Activated naive CD8-positive, alpha-beta T cell treated with anti-CD3 and anti-CD28 coated beads, Interleukin-2, amount 10 ng/mL, durations not matched to agents 7 days and 5 days (primary cell): ENCODE measurements at places on chromosomes 1 and 21. TPM values are rescaled to one million over a fixed set of nuclear protein-coding genes. Genes with fewer than 3 reads are reported as not detected.
A peak's percentile ranks its signal among the peaks of the same experiment; 100 is the strongest.

GRCh38 chr1:182405578-182405977 is 5.1 kb upstream of the TEDDM1 start:
- no peak overlapping the region for H3K27ac ChIP-seq
- H3K4me1 ChIP-seq: no peaks in the 10 kb centered on the region
- H3K4me3 ChIP-seq: no peak overlapping the region
- no peaks in the 10 kb centered on the region for H3K36me3 ChIP-seq
- peaks cover 21% of the 10 kb centered on the region for H3K27me3 ChIP-seq

The AMIGO1 gene
- 8.2 TPM for total RNA-seq

GRCh38 chr1:168348146-168348709 is 67.6 kb downstream of the TBX19 start:
- DNase-seq: no peak
- H3K4me3 ChIP-seq: peak overlapping the region; percentile 81
- H3K4me1 ChIP-seq: peaks cover 21% of the 10 kb centered on the region
- H3K27ac ChIP-seq: peak overlapping the region; percentile 86
- H3K36me3 ChIP-seq: peaks cover 6% of the 10 kb centered on the region
- no peaks in the 10 kb centered on the region for H3K27me3 ChIP-seq

DNA sequence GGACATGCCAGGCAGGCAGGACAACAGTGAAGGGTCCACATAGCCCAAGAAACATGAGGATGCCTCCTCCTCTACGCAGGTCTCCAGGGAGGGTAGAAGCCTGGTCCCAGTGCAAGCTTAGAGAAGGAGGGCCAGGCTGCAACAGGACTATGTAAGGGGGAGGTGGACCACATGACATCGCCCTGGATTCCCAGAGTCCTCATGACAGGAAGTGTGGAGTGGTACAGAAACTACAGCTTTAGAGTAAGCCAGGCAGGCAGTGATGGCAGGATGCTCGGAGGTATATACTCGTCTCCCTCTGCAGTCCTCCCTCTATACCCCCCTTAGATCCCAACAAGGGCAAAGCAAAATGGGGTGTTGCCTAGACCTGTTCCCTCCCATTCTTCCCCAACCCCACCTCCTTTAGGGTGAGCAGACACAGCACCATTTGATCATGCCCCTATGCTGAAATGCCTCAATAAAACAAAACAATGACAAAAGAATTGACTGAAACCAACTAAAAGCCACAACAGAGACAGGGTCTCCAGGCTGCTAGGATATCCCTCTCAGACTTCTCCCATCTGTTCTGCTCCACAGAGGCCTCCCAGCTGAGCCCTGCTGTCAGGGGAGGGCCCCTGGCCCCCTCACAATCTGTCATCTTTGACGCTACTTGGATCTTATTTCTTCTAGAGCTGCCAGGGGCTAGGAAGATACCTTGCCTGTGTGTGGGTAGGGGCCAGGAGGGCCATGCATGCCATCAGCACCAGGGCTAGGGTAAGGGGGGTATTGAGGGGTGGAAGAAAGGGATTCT is 13.1 kb downstream of the FAM78B start:
- no peaks in the 10 kb centered on the region for H3K27me3 ChIP-seq
- H3K4me3 ChIP-seq: no peak overlapping the region
- no peak overlapping the region for H3K27ac ChIP-seq
- H3K36me3 ChIP-seq: no peaks in the 10 kb centered on the region
- DNase-seq: no peak
- no peaks in the 10 kb centered on the region for H3K4me1 ChIP-seq

DNA sequence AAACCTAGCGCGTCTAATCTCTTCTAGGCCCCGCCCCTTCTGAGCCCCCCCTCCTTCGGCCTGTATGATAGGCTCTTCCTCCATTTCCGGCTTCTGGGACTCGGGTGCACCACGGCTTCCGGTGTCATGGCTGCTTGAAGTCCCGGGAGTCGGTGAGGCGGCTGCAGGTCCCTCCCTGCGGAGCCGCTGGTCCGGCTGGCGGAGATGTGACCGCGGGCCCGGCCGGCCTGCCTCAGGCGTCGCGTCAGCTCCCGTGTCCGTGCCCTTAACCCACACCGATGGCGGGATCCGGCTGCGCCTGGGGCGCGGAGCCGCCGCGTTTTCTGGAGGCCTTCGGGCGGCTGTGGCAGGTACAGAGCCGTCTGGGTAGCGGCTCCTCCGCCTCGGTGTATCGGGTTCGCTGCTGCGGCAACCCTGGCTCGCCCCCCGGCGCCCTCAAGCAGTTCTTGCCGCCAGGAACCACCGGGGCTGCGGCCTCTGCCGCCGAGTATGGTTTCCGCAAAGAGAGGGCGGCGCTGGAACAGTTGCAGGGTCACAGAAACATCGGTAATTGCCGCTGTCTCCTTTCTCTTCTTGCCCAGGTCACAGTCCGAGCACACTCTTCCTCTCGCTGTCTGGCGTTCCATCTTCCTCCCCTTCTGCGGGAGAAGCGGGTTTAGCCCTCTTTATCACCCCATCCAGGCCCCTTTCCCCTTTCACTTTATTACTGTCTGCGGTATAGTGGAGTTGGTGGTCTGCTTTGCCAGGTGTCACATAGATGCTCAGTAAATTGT is at the start of gene UHMK1:
Gene UHMK1 (plus strand): TSS at position 96 of the 773 bp plus-strand sequence. CDS start 183 bp downstream, at position 279.
- peaks cover 1% of the 10 kb centered on the region for H3K27me3 ChIP-seq
- peaks cover 10% of the 10 kb centered on the region for H3K36me3 ChIP-seq
- peak within 1 kb of the TSS; percentile 92 for H3K27ac ChIP-seq

The KCNJ15 gene
- not detected for total RNA-seq

DNA sequence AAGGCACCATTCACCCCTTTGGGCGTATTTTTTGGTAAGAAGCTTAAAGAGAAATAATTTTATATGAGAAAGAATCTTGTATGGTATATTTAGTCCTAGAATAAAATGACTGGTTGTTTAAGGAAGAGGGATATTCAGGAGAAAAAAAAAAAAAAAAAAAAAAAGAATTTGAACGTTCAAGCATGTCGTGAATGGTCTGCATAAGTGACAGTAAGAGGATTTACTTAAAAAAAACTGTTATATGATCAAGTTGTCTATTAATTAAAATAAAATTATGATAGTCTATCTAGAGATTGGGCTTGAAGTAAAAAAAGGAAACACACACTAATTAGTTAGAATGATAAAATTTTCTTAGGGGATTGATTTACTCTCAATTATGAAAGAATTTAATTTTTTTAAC is 11.7 kb upstream of the OR14I1 start:
- H3K27ac ChIP-seq: no peak overlapping the region
- no peak for DNase-seq
- H3K4me3 ChIP-seq: no peak overlapping the region
- H3K4me1 ChIP-seq: no peaks in the 10 kb centered on the region

DNA sequence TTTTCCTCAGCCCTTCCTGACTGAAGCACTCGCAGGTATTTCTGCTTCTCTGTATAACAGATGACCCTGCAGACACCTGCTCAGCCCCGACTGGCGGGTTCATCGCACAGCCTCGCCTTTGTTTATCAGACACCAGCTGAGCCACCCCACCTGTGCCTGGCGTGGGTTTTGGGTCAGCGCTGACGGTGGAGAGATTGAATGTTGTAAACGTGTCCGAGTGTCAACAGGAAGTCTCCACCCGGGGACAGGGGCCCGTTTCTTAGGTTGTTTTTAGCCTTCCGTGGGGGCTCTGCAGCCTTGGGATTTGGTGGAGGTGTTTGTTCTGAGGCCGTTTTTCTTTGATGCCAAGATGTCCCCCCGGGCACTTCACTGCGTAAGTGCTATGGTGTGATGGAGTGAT is 60.1 kb downstream of the COL18A1 start:
- no peaks in the 10 kb centered on the region for H3K36me3 ChIP-seq
- no peak overlapping the region for H3K27ac ChIP-seq
- DNase-seq: no peak
- peaks cover 14% of the 10 kb centered on the region for H3K27me3 ChIP-seq
- peaks cover 1% of the 10 kb centered on the region for H3K4me1 ChIP-seq
- no peak overlapping the region for H3K4me3 ChIP-seq

DNA sequence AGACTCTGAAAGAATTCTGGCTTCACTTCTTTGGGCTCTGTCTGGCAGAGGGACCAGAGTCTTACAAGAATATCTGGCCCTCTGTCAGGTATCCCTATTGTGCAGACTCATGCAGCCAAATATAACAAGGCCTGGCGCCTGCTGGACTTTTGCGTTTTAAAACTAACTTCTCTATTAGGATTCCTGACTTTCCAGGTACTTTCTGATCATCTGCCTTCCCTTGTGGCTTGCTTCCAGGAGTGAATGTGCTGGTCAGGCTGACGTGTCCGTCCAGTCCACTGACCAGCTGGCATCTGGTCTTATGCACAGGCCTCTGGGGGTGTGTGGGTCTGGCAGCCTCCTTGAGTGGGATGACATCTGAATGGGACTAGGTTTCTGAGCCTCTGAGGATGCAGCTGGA is 8.6 kb upstream of the RAB29 start:
- H3K4me1 ChIP-seq: peaks cover 10% of the 10 kb centered on the region
- H3K36me3 ChIP-seq: no peaks in the 10 kb centered on the region
- no peak overlapping the region for H3K27ac ChIP-seq
- no peak for DNase-seq
- H3K4me3 ChIP-seq: no peak overlapping the region

DNA sequence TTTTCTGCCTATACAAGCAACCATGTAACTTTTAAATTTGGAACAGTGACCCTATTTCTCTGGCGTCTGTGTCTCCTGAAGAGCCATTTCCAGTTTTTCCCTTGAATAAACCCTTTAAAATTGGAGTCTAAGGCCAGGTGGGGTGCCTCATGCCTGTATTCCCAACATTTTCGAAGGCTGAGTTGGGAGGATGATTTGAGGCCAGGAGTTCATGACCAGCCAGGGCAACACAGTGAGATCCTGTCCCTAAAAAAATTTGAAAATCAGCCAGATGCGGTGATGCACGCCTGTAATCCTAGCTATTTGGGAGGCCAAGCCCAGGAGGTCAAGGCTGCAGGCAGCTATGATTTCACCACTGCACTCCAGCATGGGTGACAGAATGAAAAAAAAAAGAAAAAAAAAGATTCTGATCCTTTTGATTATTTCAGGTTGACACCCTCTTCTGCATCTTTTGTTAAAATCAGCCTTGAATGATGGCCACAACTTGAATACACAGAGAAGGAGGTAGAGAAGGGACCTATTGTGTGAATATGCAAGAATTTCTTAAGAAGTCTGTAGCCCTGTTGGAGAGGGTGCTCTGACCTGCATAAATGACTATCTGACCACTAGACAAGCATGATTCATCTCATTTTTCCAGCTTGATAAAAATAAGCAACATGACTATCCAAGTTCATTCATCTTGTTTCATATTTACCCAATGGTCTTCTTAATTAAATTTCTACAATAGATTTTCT is 40.2 kb upstream of the PARP1 start:
- peaks cover 27% of the 10 kb centered on the region for H3K4me1 ChIP-seq
- no peak for DNase-seq
- no peaks in the 10 kb centered on the region for H3K36me3 ChIP-seq
- no peak overlapping the region for H3K4me3 ChIP-seq
- no peak overlapping the region for H3K27ac ChIP-seq

The LCE1E gene
- not detected for total RNA-seq

The OR14K1 gene
- total RNA-seq: not detected

DNA sequence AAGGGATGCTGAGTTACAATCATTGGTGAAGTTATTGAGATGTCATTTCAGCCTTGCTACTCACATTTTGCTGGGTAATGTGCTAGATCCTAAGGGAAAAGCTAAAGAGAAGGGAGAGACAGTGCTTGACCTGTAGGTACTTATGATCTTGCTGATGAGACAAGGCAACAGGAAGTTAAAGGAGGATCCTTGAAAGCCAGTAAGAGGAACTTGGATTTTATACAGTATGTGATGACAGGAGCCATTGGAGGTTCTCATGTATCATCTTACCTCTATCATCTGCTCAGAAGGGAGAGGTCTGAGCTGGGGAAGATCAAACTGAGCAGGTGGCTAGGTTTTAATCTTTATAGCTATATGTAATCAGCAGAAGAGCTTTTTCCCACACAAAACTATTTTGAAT is 6.3 kb downstream of the APOBEC4 start:
- no peak overlapping the region for H3K27ac ChIP-seq
- H3K27me3 ChIP-seq: no peaks in the 10 kb centered on the region
- no peak for DNase-seq
- peaks cover 1% of the 10 kb centered on the region for H3K36me3 ChIP-seq
- peaks cover 6% of the 10 kb centered on the region for H3K4me1 ChIP-seq

The F11R gene
- 35.9 TPM for total RNA-seq

GRCh38 chr1:215106067-215106466 is 23.5 kb downstream of the KCNK2 start:
- H3K4me3 ChIP-seq: no peak overlapping the region
- H3K4me1 ChIP-seq: no peaks in the 10 kb centered on the region
- H3K36me3 ChIP-seq: no peaks in the 10 kb centered on the region
- H3K27me3 ChIP-seq: no peaks in the 10 kb centered on the region
- H3K27ac ChIP-seq: no peak overlapping the region
